ENCODE measurements at places on chromosomes 2 and 18.

GRCh38 chr2:209974576-209974975, 27.9 kb upstream of the RPE start:
- no peak for DNase-seq

GRCh38 chr2:165022781-165023180, 67.5 kb upstream of the SLC38A11 start:
- DNase-seq = no peak

GRCh38 chr2:37189452-37190153, 1.1 kb upstream of the SULT6B1 start:
- no peak for DNase-seq

DNA sequence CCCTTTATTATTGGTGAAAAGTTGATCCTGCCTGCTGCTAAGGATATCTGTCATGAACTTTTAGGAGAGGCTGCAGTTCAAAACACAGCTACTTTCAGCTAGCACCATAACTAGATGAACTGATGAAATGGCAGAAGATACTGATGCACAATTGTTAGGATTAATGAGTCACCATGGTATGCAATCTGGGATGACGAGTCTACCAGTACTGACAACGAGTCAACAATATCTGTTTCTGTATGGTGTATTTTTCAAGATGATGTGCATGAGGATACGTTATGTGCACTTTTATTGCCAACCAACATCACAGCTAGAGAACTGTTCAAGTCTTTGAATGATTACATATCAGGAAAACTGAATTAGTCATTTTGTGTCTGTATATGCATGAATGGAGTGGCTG, 68.7 kb downstream of the NETO1 start:
- DNase-seq = no peak

DNA sequence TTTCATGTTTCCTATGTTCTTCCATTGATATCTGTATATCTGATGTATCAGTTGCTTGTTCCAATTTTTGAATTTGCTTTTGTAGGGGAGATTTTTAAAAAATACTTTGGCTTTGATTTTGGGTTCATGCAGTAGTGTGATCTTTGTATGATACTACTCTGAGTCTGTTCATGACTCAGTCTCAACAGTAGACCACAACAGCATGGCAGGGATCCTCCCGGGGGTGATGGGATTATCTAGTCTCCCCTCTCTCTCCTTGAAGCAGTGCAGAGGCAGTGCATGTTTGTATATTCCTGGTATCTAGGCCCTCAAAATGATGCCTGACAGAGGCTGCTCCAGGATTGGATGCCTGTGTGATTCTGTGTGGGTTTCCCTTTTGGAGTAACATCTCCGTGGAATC, 55.3 kb downstream of the G6PC2 start:
- no peak for DNase-seq

DNA sequence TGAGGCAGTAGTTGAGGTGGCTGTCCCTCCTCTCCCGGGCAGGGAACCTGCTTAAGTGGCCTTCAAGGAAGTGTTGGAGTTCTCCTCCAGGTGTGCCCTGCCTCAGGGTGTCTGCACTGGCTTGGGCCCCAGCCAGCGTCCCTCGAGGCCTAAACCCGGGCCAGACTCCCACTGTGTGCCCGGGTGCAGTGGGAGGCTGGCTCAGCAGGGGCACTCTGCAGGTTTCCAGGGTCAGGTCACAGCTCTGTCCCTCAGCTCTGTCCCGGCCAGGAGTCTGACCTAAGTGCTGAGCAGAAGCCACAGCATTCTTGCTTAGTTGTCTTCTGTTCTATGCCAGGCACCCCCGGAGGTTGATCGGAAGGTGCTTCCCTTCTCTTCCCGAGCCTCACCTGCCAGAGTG, 69.0 kb upstream of the OTOS start:
- no peak for DNase-seq

Data from T-helper 9 cell (primary cell).